ENCODE measurements at places on chromosomes 12 and 14. TPM values are rescaled to one million over a fixed set of nuclear protein-coding genes. Genes with fewer than 3 reads are reported as not detected.

GRCh38 chr12:116015525-116015924 is 262.0 kb downstream of the MED13L start:
- peak; percentile 61 for DNase-seq

DNA sequence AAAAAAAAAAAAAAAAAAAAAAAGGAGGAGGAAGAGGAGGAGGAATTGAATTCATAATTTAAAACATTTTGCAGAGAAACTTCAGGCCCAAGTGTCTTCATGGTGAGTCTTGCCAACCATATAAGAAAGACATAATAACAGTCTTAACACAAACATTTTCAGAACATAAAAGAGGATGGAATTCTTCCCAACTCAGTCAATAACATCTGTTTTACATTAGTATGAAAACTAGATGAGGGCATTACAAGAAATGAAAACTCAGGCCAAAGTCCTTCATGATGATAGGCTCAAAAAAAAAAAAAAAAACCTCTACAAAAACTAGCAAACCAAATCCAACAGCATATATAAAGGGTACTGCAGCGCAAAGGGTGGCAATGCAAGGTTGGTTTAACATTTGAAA is 151.6 kb downstream of the FOXA1 start:
- no peak for DNase-seq

Gene PAPLN
- total RNA-seq: not detected

DNA sequence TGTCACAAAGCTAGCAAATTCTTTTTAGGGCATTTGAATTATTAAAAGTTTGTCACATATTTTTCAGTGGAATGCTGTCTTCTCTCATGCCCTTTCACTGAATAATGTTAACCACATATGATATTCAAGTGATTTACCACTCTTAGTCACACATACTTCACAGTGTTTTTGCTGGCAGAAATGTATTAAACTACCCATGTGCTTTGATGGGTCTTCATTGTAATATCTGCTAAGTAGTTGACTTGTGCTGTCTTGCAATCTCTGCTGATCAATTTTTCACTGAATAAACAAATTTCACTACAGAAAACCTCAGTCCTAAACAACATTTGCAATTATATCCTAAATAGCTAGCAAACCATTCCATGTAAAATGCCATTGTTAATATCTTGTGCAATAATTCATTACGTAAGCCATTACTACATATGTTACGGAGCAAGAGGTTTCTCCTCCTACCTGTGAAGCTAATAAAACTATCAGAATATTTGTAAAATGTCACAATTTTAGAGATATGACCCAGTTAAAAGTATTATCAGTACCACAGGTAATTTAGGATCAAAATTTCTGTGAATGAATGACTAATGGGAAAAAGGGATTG is 64.6 kb upstream of the LMO3 start:
- DNase-seq: no peak

Gene KRT6C
- total RNA-seq: not detected

GRCh38 chr12:22799503-22799902 is 174.5 kb downstream of the ETNK1 start:
- no peak for DNase-seq

Gene SIX6
- total RNA-seq: not detected

DNA sequence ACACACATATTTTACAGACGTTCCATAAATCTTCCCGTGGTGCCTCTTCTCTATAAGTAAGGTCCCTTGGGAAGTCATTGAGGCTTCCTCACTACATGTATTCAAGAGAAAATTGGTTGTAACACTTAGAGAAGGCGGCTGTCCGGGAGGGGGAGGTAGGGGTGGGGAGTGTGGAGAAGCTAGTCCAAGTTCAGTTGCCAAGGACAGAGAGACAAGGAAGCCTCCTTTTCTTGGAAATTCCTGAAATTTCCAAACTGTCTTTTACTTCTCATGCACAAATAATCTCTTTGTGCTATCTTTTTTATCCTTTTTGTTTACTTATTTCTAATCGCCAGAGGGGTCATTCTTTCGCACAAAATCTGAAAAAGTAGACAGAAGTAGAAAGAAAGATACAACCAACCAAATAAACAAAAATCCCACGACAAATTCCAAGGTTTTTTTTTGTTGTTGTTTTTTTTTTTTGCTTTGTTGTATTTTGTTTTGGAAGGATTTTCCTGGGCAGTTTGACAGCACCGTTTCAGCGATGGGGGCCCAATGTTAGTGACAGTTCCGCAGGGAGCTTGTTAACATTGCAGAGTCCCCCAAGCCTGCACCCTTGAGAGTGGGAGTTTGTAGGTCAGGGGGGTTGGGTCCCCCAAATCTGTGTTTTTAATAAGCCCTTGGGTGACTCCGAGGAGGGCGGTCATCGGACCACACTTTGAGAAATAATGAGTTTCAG is 45.2 kb downstream of the MAP1LC3B2 start:
- DNase-seq: no peak

DNA sequence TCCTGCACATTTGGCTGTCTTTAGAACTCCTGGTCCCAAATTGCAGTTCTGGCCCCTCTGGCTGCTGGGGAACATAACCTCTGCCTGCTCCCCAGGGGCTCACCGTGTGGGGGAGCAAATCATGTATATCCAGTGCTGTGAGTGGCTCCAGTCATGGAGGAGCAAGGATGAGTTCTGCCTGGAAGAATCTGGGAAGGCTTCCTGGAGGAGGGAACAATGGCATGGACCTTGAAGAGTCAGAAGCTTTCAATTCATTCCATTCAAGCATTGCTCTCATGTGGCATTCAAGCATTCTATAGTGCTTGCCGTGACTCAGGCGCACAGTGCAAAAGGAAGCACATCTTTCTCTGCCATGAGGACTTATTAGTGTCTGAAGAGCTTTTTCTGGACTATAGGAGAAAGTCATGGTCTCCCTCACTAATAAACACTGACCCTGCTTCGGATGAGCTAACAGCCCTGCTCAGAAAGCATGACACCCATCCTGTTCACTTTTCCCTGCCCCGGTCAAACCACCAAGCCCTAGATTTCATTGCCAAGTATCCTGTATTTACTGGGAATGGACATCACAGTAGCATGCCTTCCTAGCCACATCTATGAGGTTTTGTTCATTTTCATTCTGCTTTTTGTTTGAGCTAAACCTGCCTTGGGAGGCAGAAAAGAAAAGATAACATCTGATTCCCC is 3.5 kb downstream of the IFI27 start:
- no peak for DNase-seq

DNA sequence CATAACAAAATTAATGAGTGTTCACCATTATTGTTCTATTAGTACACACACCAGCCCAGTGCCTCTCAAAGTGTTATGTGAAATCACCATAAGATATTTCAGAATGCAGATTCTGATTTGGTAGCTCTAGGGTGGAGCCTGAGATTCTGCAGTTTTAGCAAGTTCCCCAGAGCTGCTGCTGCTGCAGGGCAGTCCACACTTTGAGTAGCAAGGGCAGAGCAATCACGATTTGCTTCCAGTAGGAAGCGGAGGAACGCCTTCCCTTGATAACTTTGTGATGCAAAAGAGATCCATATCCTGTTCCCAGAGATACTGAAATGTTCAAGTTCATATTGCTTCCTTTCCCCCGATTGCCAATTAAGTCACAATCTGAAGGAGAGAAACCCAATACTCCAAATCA is 57.9 kb downstream of the SLC17A8 start:
- DNase-seq: no peak

Gene RPL10L
- not detected for total RNA-seq

Gene TRHDE
- total RNA-seq: 0.08 TPM

Gene SPX
- 3.5 TPM for total RNA-seq

Gene FAM186B
- total RNA-seq: 0.10 TPM

GRCh38 chr14:73723797-73724661 is 9.8 kb upstream of the PNMA1 start:
- peak; percentile 56 for DNase-seq

DNA sequence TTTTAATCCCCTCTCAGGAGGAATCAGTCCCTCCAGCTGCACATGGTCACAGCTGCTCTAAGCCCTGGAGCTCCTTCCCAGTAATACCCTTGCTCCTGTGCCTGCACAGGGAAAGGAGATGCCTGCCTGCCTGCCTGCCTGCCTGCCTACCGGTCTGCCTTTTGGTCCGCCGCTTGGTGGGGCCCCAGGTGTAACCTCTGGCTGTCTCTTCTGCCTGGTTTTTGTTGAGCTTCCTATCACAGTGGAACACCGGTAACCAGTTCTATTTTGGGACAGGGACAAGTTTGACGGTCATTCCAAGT is 99.8 kb downstream of the DAD1 start:
- DNase-seq: peak; percentile 85

GRCh38 chr12:4270831-4271716 is 2.5 kb upstream of the CCND2 start:
- peak; percentile 67 for DNase-seq

DNA sequence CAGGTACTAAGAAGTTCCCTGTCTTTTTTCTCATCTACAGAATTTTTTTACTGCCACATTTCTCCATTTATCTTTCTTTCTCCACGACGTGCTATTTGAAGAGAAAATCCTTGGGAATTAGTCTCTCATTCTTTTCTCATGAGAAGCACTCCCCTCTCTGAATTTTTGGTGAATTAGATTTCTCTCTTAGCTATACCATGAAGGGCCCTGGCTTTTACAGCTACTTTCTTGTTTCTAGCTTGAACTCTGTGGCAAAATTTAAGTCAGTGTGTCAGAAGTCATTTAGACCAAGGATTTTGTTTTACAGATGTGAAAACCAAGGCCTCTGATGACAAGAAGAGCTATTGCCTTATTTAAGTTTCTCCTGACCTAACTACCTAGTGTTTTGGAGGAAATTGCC is 213.1 kb downstream of the AEBP2 start:
- no peak for DNase-seq

DNA sequence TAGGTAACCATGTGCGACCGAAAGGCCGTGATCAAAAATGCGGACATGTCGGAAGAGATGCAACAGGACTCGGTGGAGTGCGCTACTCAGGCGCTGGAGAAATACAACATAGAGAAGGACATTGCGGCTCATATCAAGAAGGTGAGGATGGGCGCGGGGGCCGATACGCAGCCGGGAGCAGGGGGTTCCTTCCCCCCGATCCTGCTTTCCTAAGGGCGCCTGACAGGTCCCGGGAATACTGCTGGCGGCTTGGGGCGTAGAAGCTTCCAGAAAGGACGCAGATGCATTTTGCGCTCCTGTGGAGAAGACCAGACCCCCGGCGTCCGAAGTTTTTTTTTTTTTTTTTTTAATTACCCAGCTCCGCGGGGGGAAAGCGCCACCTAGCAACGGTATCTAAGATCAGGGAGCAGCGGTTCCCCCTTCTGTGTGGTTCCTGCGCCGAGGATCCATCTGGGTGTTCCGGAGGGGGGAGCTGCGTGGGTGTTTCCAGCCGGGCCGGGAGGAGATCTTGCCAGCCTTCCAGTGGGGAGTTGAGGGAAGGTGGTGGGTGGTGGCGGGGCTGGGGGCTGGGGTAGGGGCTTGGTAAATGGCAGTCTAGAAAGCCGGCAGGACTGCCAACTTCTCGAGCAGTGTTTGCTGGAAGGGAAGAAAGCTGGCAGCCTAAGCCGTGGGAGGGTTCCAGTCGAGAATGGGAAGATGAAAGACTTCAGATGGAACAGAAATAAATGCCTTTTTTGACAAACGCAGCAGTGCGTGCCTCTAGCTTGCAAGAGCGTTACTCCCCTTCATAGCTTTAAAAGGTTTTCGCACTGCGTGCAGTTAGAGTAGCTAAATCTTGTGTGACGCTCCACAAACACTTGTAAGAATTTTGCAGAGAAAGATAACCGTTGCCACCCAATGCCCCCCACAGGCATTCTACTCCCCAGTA is 764 bp downstream of the DYNLL1 start:
- peak; percentile 26 for DNase-seq

DNA sequence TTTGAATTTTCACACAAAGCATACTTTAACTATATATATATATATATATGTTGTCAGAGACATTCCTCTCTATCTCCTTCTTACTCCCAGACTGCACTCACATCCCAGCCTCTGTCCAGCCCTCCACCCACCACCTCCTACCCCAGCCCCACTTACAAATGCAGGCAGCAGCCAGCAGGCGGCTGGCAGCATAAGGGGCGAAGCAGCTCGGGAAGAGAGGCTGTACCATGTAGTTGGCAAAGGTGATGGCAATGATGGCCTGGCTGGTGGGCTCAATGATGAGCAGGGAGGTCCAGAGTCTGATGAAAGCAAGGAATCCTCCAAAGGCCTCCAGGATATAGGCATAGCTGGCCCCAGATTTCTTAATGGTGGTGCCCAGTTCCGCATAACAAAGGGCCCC is 2.5 kb downstream of the SLC7A7 start:
- DNase-seq: no peak

DNA sequence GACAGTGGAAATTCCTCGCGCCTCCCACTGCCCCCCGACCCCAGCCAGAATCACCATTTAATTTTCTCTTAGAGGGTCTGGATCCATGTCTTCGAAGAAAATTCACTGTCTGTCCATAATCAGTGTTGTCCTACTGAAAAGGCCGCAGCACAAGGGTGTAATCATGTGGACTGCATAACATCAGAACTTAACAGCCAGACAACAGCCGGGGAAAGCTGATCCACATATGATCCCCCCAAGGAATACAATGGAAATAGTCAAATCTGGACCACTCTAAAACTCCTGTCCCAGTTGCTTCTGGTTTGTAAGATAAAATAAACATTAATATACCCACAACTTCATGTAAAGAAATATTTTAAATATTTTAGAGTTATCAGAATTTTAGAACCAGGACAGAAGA is 177.5 kb downstream of the SSPN start:
- DNase-seq: peak; percentile 52

Gene CLEC2A
- not detected for total RNA-seq

DNA sequence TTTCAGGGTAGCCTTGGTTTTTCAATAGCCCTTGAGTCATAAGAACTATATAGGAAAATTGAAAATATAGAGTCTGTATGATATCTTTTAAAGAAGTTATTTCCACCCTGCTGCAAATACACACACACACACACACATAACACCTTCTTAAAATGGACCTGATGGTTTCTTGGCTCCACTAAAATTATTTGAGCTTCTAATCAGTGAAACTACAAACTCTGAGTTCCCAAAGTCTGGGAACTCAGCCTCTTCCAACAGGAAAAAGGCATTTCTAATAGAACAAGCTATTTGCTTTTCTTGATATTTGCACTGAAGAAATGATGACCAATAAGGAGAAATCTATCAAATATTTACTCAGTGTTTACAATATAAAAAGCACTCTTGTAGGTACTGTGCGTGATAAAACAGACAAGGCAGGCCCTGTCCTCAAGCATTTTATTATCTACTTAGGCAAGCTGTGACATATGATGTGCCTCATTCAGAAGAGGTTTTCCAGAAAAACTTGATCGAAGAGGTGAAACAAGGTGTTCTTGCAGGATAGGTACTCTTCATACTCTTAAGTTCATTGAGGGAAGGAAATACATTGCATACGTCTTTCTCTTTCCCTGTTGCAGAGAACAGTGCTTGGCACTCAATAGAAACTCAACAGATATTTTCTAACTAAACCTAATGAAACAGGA is 88.6 kb downstream of the MGST1 start:
- DNase-seq: no peak

Gene TCL1B
- not detected for total RNA-seq

DNA sequence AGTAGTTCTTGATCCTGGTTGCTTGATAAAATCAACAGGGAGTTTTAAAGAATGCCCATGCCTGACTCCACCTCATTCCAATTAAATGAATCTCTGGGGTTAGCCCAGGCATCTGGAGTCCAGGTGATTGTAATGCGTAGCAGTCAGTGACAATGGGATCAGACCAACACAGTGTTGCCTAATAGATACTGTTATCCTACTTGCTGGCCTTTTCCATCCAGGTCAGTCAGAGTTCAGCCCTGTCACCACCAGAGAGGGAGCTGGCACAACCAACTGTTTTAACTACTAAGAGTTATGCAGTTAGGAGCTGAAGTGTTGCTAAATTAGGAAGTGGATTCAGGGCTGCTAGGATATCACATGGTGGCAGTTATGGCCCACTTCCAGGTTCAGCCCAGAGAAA is 107.1 kb downstream of the GPR135 start:
- no peak for DNase-seq

Measured in SJCRH30 (cell line).